NB4 (cell line): ENCODE measurements at places on chromosomes 7 and 10.
A peak's percentile ranks its signal among the peaks of the same experiment; 100 is the strongest.

- DNase-seq, result no peak
Observed at GRCh38 chr7:132815696-132816311, 239.5 kb upstream of the PLXNA4 start.

DNA sequence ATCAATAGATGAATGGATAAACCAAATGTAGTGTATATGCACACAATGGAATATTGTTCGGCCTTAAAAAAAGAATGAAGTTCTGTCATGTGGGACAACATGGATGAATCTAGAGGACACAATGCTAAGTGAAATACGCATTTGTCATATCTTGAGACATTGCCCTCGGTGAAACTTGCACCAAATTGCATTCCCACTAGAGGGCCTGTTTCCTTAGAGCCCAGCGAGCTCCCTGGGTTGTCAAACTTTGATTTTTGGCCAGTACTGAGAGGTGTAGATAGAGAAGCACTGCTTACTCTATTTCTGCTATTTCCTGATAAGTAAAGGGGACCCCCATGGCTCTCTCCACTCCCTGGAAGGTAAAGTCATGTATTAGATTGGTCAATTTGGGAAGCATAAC is 157.1 kb downstream of the GPAM start:
- no peak for DNase-seq

DNA sequence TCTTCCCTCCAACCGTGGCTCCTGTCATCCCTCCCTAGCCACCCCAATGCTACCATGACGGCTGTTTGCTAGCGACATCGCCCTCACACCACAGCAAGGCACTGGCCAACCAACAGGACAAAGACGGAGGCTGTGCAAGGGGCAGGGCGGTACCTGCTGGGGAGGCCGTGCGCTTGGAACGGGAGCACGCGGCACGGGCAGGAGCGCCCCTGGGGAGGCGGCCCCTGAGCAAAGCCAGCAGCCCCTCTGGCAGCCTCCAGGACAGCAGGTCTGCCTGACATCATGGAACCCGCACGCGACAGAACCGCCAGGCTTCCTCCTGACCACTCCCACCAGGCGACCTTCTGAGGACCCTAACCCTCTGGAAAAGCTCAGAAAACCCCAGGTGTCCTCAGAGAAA is 12.7 kb downstream of the MAD1L1 start:
- DNase-seq, result no peak

DNA sequence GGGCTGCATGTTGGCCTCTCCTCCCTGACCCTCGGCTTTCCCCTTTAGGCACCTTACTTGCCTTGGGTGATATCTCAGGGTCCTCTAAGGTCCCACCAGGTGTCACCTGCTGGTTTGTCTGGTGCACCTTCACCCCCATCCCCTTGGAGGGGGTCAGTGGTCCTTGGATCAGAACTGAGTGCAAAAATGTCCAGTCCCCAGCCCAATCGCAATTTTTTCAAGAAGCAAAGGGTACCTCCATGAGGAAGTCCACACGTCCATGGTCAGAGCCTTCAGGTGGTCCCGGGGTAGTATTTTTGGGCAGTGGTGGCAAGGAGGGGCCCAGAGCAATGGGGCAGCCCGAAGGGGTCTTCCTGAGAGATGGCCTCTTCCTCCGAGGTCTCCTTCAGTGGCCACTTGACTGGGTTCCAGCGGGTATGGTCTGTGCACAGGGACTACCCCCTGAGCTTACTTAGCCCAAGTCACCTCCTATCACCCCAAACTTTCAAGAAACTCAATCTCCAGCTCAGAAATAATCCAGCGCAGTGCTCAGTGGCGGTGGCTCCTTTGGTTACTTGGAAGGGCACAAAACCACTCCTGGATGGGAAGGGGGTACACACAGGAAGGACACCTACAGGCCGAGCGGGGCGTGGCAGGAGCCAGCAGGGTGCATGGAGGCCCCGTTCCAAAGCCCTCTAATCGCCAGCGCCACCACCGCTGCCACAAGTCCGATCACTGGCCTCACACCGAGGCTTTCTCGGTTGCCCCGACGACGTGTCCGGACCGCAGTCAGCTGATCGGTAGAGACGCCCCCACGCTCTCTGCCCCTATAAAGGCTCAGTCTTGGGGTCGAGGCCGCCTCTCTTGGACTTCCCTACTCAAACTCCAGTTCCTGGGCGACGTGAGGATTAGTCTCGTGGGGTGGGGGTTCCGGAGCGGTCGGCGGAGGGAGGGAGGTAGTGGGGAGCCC is 4.5 kb downstream of the SAP25 start:
- peak; percentile 92 for DNase-seq

GRCh38 chr7:132655131-132655727 is 79.0 kb upstream of the PLXNA4 start:
- peak; percentile 99 for DNase-seq
